ENCODE measurements at places on chromosomes 16 and 17.

GRCh38 chr17:9825641-9826150 lies at the start of gene GLP2R:
TSS of gene GLP2R (plus strand) at chr17:9825924. CDS start at chr17:9826064, 140 bp downstream.
- no peak for DNase-seq

DNA sequence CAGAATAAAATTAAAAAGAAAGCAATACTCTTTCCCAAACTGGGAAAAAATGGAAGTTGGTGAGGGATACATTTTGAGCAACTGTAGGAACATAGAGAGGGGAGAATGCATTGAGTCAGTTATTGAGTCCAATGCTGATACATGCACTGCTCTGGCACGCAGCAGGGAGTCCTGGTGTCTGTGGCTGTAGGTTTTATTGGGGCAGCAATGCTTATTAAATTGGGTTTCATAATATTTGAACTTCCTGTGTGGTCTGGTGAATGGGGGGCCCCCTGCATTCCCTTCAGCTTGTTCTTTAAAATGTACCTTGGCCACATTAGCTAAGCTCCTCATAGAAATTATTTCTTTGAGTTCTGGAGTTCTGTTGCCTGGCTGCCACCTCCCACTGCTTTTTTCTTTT lies 125.2 kb upstream of the ELAC2 start:
- DNase-seq = no peak

DNA sequence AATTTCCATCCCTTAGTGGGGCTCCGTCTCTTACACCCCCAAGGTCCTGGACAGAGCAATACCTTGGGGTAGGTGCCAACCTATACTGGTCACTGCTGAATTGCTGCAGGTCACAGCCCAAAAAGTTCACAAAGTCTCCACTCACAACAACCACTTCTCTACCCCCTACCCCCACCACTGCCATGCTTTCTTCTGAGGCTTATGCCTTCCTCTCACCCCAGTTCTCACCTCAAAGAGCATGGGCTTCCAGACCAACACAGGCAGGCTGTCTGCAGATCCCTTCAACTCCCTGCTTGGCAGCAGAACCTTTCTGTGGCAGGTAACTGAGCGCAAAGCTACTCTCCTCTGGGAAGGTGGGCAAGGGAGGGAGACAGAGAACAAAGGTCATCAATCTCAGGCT lies 35.5 kb downstream of the C16orf78 start:
- no peak for DNase-seq

- DNase-seq = peak; percentile 37
Measured at GRCh38 chr17:7932483-7932891, 481 bp downstream of the CNTROB start.

- DNase-seq = no peak
Measured at GRCh38 chr16:51565184-51565583, 414.1 kb upstream of the SALL1 start.

- no peak for DNase-seq
Measured at GRCh38 chr17:1045456-1045855, 48.5 kb downstream of the TIMM22 start.

- no peak for DNase-seq
Measured at GRCh38 chr16:61233713-61234112, 802.5 kb downstream of the CDH8 start.

DNA sequence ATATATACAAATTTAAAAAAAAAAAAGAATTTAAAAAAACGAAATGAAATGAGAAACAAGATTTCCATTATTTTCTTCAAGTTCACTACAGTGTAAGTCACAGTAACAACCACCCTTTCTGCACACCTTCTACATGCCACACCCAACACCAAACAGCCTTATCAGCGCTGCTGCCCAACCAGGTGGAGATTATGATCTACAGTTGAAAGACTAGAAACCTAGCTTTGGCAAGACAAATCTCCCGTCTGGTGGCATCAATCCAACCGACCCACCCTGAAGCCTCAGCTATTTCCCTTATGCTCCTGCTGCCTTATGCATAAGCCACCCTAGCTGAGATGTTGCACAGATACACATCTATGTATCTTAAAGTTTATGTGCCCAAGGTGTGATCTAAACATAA lies 60.8 kb downstream of the PARN start:
- DNase-seq = no peak

GRCh38 chr16:8727131-8727806 lies 52.9 kb downstream of the ABAT start:
- DNase-seq = no peak

GRCh38 chr17:81551458-81552243 lies 502 bp downstream of the FAAP100 start:
- peak; percentile 12 for DNase-seq

- DNase-seq = no peak
Measured at GRCh38 chr16:86570558-86571529, 4.2 kb downstream of the FOXC2 start.

DNA sequence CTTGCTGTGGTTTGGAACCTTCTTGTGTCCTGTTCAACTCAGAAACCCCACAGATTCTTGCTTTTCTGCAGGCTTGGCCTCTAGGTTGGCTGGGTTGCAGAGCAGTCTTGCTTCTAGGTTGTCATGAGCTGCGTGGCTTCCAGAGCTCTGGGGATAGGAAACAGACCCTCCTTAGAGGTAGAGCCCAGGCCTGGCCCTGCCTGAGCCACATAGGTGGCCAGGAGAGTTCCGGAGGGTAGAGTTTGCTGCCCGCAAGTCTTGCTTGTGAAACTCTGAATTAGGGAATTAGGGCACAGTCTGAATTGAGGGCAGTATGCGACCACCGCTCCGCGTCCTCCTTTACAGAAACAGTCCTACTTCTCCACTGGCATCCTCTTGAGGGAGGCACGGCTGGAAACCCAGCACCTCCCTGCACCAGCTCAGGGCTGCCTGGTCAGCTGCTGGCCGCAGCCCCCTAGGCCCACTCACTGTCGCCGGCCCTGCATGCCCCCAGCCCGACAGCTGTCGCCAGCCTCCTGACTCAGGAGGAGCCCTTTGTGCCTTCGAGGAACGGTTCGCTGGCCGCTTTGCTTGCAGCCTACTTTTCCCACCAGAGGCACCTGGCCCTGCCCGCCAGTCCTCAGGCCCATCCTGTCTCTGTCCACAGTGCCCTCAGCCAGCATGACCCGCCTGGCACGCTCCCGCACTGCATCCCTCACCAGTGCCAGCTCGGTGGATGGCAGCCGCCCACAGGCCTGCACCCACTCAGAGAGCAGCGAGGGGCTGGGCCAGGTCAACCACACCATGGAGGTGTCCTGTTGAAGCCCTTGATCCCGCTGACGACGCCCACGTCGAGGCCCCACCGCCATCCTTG lies 4.3 kb upstream of the SETD6 start:
- DNase-seq = no peak

GRCh38 chr16:21222495-21223337 lies 10.8 kb upstream of the ANKS4B start:
- DNase-seq = no peak

GRCh38 chr17:19461116-19461515 lies 50.1 kb downstream of the RNF112 start:
- DNase-seq = no peak

Data from CD4-positive, alpha-beta T cell treated with Interleukin-6 for 4 hours (primary cell).